ENCODE measurements at places on chromosomes 12 and 14. TPM values are rescaled to one million over a fixed set of nuclear protein-coding genes. Genes with fewer than 3 reads are reported as not detected.

DNA sequence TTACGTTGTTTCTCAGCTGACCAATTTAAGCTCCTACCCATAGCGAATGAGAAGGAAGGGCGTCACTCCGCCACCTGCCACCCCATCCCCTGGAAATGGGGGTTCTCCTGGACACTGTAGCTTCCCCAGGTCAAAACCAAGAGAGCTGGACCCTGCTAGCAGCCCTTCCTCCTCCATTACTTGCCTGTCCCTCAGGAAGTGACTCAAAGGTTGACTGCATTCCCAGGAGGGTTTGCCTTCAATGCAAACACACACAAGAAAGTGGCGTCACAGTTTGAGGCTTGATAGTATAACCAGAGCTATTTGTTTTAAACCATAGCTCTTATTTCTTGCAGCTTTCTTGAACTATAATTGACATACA, 79.1 kb downstream of the KCNK13 start:
- DNase-seq = no peak

- DNase-seq = no peak
Measured at GRCh38 chr12:122226366-122227125, 694 bp upstream of the DIABLO start.

DNA sequence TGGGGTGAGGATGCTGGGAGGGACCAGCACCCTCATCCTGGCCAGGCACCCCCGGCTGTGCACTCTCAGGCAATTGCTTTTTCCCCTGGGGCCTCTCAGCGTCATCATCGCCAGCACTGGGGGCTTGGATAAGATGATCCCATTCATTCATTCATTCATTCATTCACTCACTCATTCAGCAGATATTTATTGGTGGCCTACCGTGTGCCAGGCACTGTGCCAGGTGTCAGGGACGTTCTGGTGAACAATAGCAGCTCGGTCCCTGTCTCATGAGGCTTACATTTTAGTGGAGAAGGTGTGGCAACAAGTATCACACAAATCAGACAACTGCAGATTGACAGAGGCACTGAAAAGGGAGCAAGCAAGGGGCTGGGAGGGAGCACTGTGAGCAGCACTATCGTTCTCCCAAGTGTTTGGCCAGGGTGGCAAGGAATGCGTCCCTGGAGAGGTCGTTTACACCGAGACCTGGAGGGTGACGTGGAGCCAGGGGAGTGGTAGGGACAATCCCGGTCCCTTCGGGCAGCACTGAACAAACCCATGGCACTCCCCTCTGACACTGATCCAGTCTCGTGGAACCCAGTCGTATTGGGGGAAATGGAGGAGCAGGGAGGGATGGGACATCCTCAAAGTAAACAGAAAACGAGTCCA, 124.1 kb downstream of the PAPOLA start:
- no peak for DNase-seq

- no peak for DNase-seq
Measured at GRCh38 chr12:56517854-56518253, 3.8 kb upstream of the RBMS2 start.

GRCh38 chr14:49653508-49653907, 18.5 kb upstream of the DNAAF2 start:
- DNase-seq = no peak

ABCC9 gene
- 0.02 TPM for total RNA-seq

GRCh38 chr14:85948153-85948552, 418.2 kb downstream of the FLRT2 start:
- no peak for DNase-seq

- DNase-seq = no peak
Measured at GRCh38 chr14:102870994-102871831, 51.2 kb upstream of the AMN start.

DNA sequence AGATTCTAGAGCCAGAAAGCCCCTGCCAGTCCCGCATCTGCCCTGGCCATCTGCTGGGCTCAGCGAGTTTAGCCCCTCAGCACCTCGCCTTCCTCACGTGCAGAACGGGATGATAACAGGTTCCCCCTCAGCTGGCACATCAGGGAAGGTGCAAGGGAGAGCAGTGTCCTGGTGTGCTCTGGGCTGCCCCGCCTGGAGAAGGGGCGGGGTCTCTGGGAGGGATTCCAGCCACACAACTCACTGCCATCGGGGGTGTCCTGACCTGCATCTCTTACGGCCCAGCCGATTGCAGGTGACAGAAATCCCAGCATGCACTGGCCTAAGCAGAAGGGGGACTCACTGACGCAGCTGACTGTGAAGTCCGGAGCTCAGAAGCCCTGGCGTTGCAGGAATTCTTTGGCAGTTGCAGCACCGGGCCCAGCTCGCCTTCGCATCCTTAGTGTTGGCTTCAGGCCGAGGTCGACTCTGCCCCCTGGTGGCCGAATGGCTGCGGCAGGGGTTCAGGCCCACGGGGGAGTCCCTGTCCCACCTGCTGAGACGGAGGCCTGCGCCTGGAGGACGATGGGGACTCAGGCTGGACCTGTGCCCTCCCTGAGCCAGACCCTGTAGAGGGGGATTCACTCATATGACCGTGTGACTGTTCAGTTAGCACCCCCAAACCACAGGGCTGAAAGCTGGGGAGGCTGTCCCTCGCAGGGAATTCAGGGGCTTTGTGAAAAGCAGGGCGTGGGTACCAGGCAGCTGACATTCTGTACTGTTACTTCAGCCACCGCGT, 178.6 kb downstream of the ADGRD1 start:
- peak; percentile 94 for DNase-seq

GRCh38 chr12:85825746-85826145, 10.5 kb downstream of the RASSF9 start:
- no peak for DNase-seq

- DNase-seq = no peak
Measured at GRCh38 chr12:82955043-82955442, 268.3 kb downstream of the TMTC2 start.

GRCh38 chr12:119398190-119398589, 63.7 kb downstream of the CCDC60 start:
- no peak for DNase-seq

OXA1L gene
- total RNA-seq = 138 TPM

DNA sequence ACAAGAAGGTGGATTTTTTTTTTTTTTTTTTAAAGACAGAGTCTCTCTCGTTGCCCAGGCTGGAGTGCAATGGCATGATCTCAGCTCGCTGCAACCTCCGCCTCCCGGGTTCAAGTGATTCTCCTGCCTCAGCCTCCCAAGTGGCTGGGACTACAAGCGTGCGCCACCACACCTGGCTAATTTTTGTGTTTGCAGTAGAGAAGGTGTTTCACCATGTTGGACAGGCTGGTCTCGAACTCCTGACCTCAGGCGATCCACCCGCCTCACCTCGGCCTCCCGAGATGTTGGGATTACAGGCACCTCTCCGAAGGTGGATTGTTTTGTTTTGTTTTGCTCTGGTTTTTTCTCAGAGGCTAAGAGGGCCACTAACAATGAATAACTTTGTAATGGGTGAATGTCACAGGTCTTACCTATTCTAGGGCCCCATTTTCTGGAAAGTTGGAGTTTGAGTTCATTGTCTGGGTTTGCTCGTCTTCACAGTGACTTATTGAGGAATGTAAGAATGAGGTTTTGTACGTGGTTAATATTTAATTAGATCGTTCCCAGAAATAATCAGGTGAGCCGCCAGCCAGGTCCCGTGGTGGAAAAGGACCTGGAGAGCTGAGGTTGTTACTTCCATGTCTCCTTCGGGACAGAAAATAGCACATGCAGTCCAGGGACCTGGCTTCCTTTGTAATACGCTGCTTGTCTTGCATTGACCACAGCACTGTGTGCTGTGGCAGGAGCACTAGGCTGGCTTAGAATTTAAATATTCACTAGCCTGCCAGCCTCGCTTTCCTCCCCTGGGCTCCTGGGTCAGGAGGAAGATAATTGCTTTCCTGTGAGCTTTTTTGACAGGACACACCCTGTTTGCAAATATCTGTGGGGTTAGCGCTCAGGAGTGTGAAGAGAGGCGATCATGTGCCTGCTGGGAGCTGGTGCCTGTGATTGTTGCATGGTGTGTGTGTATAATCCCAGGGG, 2.3 kb downstream of the HIP1R start:
- no peak for DNase-seq

- no peak for DNase-seq
Measured at GRCh38 chr14:24542346-24542936, 33.6 kb downstream of the CTSG start.

BHLHE41 gene
- 7.6 TPM for total RNA-seq

KRT78 gene
- not detected for total RNA-seq

FGF23 gene
- 0.24 TPM for total RNA-seq

GRCh38 chr14:54219261-54220070, 177.3 kb upstream of the CDKN3 start:
- DNase-seq = peak; percentile 65

BEST3 gene
- not detected for total RNA-seq

DNA sequence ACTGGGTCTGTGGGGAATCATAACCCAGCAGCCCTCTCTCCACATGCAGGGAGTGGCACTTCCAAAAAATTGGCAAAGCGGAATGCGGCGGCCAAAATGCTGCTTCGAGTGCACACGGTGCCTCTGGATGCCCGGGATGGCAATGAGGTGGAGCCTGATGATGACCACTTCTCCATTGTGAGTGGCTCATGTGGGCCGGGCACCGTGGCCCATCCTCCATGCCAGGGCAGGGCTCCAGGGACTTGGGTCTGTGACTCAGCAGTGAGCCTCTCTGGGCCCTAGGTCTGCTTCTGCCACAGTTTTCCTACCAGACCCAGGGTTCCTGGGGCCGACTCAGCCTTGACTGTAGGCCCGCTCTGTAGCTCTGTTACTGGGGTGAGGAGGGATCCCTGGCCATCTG, 2.2 kb downstream of the NPFF start:
- DNase-seq = no peak

GRCh38 chr14:36627981-36628380, 33.7 kb upstream of the PAX9 start:
- no peak for DNase-seq

CDCA3 gene
- total RNA-seq = 49.1 TPM

DNA sequence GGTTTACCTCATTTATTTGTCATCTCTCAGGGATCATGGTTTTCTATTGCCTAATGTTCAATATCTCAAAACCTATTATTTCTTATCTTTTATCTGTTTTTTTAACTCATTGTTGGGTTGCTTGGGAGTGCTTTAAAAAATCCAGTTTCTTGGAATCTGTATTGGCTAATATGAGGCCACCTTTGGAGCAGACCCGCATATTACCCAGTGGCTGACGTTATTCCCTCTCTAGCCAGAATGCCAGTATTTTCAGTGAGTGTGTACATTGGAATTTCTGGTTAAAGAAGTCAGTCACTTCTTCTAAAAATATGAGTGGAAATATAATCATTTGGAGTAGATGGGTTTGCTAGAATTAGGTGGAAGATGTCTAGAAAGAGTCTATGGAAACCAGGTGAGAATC, 38.3 kb downstream of the PRMT8 start:
- no peak for DNase-seq

OR4Q2 gene
- not detected for total RNA-seq

DNA sequence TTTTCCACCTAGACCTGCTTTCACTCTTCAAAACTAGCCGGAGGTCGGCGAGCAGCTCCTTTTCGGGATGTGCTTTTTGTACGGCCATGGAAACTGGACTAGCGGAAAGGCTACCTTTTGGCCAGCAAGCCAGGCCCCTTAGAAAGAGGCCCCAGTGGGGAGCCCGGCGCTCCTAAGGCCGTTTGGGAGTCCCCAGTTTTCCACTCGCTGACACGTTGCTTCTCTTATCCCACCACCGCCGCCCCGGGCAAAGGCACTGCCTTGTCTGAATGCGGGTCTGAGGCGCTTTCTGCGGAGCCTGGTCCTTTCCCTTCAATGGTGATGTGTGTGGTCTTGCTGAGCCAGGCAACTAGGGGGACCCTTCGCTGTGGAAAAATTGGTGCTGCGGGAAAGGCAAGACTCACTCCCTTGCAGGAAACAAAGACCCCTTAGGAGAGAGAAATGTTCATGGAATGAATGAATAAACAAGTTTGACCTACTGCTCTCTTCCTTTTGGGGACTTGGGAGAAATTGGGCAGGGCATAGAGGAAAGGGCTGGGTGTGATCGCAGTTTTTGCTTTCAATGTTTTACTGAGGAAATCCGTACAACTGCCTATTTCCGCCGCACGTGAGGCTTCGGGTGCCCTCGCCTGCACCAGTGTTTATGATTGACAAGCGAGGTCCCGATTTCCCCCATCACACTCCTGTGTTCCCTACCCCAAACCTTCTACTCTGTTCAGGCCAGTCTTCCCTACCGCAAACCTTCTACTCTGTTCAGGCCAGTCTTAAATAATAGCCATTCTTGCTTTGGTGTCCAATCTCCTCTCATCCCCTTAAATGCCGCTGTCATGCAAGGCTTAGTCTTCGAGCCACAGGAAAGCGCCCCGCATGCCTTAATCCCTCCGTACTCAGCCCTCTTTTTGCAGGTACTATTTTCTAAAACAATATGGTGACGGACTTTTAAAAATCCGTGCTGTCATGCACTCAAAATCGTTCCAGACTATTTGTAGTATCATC, 1.0 kb upstream of the SLC38A2 start:
- DNase-seq = peak; percentile 70

PA2G4 gene
- total RNA-seq = 198 TPM

DNAI7 gene
- not detected for total RNA-seq

KLHL33 gene
- total RNA-seq = 0.17 TPM

MANSC4 gene
- total RNA-seq = not detected

IL22 gene
- total RNA-seq = not detected

IL26 gene
- not detected for total RNA-seq

DNA sequence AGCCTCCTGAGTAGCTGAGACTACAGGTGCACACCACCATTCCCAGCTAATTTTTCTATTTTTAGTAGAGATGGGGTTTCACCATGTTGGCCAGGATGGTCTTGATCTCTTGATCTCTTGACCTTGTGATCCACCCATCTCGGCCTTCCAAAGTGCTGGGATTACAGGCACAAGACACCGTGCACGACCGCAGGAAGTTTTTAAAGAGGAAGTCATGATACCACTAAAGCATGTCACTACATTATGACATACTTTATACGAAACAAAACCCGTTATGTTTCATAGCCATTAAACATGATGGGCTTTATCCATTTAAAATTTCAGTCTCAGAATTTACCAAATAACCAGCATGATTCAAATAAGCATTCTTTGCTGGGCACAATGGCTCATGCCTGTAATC, 83.8 kb upstream of the DUSP6 start:
- no peak for DNase-seq

DNA sequence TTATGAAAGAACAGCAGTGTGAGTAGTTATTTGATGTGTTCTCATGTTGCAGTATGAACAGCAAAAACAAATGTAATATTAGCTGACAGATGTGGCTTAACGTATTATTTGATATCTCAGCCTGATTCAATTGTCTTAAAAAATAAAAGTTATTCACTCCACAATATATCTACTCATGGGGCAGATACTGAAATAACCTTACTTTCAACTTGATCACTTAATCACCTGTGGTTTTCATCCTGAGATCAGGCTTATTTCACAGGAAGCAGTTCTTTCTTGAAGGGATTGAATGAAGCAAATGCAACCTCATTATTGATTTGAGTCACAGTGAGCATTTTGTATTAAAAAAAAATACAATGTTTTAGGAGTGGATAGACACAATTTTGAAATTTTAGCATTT, 90.3 kb downstream of the AKAP6 start:
- no peak for DNase-seq

SOX5 gene
- 3.6 TPM for total RNA-seq

All from WTC11 (cell line).